ENCODE measurements at places on chromosomes 16 and 17.
A peak's percentile ranks its signal among the peaks of the same experiment; 100 is the strongest.

GRCh38 chr16:8474587-8474986, 115.7 kb downstream of the TMEM114 start:
- peak; percentile 64 for DNase-seq

DNA sequence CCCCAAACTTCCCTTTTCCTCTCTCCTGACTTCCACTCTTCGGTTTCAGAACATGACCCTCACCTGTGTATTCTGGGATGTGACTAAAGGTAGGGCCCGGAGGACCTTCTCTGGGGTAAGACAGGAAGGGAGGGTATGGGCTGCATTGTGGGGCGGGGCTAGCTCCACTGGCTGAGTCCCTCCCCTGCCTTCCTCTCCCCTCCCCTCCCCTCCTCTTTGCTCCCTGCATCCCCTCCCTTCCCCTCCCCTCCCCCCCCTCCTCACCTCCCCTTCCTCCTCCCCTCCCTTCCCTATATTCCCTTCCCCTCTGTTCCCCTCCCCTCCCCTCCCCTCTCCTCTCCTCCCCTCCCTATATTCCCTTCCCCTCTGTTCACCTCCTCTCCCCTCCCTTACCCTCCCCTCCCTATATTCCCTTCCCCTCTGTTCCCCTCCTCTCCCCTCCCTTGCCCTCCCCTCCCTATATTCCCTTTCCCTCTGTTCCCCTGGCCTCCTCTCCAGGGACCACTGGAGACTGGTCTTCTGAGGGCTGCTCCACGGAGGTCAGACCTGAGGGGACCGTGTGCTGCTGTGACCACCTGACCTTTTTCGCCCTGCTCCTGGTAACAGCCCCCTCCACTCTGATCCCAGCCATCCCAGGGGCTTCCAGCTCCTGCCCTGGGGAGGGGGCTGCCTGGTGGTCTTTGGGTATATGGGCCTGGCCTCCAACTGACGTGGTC, 11.8 kb downstream of the ADGRG3 start:
- DNase-seq = no peak

GRCh38 chr16:1639282-1639681, 27.1 kb downstream of the CRAMP1 start:
- DNase-seq = no peak

DNA sequence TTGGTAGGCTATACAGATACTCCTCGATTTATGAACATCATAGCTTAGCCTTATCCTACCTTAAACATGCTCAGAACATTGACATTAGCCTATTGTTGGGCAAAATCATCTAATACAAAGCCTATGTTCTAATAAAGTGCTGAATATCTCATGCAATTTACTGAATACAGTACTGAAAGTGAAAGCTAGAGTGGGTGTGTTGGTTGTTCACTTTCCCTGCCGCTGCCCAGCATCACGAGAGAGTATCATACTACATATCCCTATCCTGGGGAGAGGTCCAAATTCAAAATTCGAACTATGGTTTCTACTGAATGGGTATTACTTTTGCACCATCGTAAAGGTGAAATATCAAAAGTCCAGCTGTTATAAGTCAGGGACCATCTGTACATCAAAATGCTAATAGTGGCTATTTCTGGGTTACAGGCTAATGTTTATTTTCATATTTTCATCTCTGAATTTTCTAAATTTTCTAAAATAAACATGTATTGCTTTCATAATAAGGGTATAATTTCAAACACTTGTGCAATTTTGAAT, 54.5 kb downstream of the NACA2 start:
- DNase-seq = peak; percentile 45

GRCh38 chr16:29820730-29821642, 724 bp downstream of the MVP start:
- peak; percentile 54 for DNase-seq

GRCh38 chr16:80210787-80211186, 330.0 kb upstream of the DYNLRB2 start:
- DNase-seq = no peak

DNA sequence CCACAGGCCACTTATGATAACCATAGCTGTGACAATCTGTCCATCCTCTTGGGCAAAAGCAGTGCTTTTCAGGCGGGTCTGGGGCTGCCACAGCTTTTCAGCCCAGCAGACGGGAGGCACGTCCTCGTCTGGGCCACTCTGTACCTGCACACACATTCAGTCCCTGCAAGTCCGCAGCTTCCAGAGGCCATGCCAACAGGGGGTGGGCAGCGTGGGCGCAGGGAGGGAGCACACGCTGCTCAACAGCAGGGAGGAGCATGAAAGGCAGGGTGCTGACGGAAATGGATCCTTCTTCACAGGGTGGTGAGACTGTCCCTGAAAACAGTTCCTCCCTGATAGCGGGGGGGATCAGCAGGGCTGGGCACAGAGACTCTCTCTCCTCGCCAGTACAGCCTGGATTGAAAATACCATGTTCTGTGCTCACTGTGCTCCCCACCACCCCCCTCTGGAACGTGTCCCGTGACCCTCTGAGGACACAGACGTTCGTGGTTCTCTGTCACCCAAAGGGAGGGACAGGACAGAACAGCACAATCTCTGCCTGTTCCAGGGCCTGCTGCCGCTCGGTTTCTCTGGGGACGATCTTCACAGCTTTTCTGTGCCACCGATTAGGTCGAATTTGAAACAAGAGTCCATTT, 41.7 kb downstream of the PEMT start:
- no peak for DNase-seq

DNA sequence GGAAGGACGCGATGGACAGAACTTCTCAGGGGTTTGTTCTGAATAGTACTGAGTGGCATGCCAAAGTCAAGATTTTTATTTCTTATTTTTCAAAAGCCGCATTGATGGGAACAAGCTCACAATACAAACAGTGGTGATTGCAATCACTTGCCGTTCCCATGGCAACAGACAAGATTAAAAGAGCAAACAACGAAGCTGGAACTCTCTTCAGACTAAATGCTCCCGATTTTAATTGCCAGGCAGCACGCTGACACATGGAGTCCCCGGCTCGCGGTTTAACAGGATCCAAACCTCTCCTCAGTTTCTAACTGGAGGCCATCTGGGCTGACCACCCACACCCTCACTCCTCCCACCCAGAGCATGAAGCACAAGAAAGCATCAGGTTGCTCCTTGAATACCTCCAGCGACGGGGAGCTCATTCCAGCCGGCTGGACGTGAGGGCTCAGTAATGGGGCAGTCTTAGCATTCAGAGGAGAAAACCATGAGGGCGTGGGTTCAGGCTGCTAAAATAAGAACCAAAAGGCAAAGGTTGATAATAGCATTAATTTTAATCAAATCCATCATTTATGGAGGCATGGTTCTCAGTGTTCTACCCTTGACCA, 41.5 kb downstream of the AIPL1 start:
- DNase-seq = peak; percentile 78

GRCh38 chr17:28347261-28347891, 10.0 kb downstream of the POLDIP2 start:
- no peak for DNase-seq

DNA sequence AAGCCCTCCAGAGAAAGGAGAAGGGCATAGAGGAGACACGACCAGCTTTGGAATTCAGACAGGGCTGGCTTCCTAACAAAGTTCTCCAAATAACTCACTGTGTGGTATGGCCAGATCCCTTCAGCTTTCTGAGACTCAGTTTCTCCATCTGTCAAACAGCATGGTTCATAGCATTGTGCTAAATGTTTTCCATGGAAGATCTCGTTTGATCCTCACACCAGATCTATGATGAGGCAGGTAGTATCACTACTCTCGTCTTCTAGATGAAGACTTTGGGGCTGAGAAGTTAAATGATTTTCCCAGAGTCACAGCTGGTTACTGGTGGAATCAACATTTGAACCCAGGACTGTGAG, 507.3 kb downstream of the HAPSTR1 start:
- no peak for DNase-seq

GRCh38 chr17:57809879-57810278, 40.0 kb downstream of the MRPS23 start:
- peak; percentile 26 for DNase-seq

DNA sequence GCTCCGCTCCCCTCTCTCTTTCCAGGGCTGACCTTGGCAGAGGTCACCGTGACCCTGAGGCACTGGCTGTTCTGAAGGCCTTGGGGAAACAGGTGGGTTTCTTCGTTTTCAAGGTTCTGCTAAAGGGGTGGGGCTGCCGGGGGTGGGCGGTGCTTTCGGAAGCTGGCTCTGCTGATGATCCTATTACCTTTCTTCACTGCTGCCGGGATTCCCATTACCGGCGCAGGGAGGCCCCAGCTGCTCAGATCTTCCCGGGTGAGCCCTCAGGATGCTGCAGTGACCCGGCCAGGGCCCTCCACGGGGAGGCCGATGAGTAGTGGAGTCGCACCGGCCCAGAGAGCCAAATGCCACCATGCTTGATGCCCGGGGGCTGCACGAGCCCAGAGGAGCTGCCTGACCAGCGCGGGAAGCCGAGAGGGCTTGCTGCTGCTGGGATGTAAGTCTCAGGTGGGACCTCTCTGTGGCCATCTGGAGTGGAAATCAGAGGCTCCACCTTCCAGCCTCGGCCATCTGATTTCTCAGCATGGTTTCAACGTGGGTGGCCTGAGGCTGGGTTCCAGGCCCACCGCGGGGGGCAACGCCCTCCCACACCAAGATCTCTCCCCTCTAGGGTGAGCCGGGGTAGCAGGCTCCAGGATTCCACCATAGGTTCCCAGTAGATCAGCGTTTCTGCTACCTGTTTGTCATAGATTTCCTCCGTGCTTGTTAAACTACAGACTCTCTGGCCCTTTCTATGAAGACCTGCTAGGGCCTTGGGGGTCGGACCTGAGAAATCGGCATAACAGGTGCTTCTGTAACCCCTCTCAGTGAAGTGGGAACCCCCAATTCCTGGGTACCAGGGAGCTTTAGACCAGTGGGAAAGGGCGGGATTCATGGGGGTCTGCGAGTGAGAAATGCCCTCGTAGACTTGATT, 21.6 kb upstream of the ADCY7 start:
- no peak for DNase-seq

DNA sequence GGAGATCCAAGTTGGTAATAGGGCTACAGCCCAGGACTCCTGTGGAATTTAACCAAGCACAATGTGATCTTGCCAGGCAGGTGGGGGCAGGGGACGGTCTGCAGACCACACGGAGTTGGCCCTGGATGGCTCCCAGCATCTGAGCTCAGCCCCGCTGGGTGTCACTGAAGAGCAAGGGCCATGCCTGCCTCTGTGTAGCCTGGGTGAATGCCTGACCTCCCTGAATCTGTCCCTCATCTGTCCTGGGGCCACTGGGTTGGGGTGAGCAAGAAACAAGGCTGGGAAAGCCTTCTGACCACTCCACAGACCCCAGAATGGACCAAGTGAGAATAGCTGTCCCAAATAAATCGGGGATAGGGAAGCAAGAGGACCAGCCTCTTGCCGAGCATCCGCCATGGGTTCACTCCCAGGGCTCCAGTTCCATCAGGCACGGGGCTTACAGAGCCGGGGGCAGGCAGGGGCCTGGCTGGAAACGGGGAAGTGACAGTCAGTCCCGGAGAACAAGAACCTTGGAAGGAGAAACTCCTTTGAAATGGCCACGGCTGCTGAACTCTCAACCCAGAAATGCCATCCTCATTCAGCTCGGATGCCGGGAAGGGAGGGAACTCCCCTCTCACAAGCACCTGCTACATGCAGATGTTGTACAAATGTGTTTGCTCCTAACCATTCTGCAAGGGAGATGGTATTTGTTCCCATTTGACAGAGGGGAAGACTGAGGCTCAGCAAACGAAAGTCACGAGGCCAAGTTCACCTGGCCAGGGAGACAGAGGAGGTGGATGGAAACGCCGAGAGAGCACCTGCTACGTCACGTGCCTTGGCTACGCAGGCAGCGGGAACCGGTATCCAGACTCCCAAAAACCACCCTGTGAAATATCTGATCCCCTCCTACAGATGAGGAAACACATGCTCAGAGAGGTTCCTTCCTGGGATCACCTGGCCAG, 50.0 kb downstream of the RMI2 start:
- no peak for DNase-seq

- DNase-seq = peak; percentile 74
These were observed 837 bp downstream of the LRRC59 start for GRCh38 chr17:50396261-50397110.

DNA sequence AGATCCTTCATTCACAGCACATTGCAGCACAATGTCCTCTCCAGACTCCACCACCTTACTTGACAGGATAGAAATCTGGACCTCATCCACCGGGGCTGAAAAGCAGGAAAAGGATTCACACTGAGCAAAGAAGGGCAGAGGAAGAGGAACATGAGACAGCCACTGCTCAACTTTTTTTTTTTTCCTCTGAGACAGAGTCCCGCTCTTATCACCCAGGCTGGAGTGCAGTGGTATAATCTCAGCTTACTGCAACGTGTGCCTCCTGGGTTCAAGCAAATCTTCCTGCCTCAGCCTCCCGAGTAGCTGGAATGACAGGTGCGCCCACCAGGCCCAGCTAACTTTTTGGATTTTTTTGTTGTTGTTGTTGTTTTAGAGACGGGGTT, 34.4 kb downstream of the PECAM1 start:
- DNase-seq = no peak

GRCh38 chr17:4032738-4033137, 68.5 kb upstream of the ATP2A3 start:
- no peak for DNase-seq

DNA sequence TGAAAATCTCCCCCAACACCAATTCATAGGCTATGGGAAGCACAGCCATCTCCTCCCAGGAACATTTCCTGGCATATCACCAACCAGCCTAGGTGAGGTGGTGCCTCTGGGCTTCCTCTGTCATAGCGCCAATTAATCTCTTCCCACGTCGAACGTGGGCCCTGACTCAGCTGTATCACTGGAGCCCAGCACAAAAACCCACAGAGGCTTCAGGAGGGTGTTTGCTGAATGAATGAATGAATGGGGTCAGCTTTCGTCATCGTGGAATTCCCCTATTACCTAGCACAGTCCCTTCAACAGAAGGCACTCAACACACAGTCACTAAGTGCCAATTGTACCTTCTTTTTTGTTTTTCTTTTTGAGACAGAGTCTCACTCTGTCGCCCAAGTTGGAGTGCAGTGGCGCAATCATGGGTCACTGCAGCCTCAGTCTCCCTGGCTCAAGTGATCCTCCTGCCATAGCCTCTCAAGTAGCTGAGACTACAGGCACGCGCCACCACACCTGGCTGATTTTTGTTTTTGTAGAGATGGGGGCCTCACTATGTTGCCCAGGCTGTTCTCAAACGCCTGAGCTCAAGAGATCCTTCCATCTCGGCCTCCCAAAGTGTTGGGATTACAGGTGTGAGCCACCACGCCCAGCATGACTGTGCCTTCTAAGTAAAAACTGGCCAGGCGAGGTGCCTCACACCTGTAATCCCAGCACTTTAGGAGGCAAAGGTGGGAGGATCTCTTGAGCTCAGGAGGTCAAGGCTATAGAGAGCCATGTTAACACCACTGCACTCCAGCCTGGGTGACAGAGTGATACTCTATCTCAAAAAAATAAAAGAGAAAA, 4.1 kb downstream of the ZNF688 start:
- DNase-seq = peak; percentile 38

GRCh38 chr16:678209-678857, 1.9 kb upstream of the STUB1 start:
- DNase-seq = peak; percentile 36

DNA sequence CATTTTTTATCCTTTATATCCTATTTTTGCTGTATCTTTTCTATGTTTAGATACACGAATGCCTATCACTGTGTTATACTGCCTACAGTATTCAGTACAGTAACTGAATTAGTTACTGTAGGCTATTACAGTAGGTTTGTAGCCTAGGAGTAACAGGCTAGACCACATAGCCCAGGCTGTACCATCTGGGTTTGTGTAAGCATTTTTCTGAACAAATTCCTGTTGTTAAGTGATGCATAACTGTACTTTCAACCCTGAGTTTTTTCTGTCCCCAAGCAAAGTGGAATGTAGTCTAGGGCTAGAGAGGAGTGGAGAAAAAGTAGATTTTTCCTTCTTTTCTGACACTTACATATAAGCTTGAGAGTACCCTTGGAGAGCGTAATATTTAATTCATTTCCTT, 282.1 kb downstream of the HS3ST3B1 start:
- no peak for DNase-seq

GRCh38 chr17:78993981-78994671, 14.4 kb upstream of the LGALS3BP start:
- no peak for DNase-seq
